ENCODE measurements at places on chromosomes 3 and 15.

- no peak for DNase-seq
These were observed 163.3 kb downstream of the SPATA16 start for GRCh38 chr3:172977696-172978095.

DNA sequence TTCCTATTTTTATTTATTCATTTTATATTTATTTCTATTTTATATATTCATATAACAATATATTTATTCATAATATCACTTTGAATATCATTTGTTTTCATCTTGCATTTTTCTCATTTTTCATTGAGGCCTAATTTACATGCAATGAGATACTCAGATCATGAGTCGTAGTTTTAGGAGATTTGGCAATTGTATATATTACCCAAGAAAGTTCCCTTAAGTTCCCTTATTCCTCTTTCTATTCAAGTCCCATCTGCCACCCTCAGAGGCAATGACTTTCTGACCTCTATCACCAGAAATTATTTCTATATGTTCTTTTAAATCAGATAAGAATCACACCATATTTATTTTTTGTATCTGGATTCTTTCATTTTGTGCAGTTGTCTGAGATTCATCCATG, 329.1 kb upstream of the TPRG1 start:
- no peak for DNase-seq

DNA sequence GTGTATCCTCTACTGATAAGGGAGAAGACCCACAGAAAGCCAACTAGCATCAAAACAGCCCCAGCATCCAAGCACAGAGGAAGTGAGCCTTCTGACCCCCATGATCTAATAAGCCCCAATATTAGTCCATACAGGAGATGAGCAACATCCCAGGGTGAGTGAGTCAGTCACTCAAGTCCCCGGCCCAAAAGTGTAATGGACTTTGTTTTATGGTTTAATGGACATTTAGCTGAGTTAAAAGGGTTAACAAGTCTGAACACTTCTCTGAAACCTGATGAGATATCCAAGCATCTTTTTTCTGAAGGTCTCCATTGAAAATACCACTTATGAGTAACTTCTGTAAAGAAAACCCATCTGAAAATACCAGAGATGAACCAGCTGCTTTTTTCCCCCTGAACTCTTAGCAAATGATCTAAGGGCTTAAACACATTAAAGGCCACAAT, 115.6 kb downstream of the GREM1 start:
- no peak for DNase-seq

DNA sequence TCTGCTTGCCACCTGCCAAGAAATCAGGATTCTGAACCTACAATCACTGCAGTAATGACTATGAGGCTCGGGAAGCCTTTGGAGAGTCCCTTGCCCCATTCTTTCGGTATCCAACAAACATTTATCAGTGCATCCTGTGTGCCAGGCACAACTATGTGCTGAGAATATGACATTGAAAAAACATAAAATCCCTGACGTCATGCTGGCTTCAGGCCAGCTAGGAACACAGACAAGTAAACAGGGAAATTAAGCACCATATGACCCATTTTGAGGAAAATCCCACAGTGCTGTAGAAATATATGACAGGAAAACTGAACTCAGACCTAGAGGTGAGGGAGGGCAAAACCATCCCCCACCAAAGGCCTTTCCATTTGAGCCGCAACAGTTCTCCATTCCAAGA, 34.1 kb upstream of the DET1 start:
- no peak for DNase-seq

DNA sequence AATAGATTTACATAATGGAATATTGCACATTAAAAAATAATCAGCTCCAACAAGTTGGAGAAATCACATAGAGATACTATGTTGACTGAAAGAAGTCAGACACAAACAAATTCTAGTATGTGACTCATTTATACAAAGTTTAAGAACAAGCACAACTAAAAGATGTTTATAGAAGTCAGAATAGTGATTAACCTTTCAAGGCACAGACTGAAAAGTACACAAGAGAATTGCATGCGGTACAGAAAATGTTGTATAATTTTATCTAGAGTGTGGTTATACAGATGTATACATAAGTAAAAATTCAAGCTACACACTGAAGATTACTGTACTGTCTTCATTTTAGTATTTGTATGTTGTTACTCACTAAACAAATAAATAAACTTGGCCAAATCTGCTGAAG, 19.3 kb upstream of the ATOSA start:
- no peak for DNase-seq

- DNase-seq, result peak; percentile 58
These were observed 854 bp upstream of the COL8A1 start for GRCh38 chr3:99637368-99638111.

DNA sequence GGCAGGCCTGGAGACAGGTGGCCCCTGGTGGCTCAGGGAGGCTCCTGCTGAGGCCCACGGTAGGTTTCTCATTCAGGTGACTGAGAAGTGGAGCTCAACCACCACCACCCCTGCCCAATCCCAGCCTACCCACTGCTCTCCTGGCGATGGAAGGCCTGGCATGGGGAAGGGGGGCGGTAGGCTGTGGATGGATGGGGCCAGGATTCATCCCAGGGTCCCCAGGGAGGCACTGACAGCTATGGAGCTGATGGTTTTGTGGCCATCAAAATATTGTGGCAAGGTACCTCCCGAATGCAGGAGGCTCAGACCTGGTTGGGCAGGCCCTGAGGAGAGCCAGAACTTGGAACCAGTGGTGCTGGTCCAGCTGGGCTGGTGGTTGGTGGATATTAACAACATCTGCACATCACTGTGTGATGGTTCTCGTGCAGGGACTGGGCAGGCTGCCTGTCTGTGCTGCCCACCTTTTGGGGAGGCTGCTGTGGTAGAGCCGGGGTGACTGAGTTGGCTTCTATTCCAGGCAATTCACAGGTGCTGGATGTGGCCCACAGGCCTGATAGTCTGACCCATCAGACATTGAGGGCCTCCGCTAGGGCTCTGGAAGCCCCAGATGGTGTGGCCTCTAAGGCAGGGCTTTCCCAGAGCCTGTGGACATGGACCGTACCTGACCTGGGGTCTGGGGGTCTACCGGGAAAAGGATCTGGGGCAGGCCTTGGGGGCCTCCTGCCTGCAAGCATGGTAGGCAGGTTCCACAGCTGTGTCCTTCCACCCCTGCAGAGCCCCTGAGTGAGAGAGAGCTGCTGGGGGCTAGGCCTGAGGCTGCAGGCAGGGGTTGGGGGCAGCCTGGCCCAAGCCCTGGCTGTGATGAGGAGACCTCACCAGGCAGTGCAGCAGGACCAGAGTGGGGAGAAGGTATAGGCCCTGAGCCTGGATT, 3.4 kb downstream of the ZBTB47 start:
- DNase-seq, result no peak

GRCh38 chr3:125128861-125129501, 73.2 kb upstream of the HEG1 start:
- peak; percentile 63 for DNase-seq

- DNase-seq, result no peak
These were observed 408.0 kb downstream of the MECOM start for GRCh38 chr3:169255511-169255910.

GRCh38 chr3:103499132-103499900, 1064.5 kb downstream of the ZPLD1 start:
- peak; percentile 7 for DNase-seq

DNA sequence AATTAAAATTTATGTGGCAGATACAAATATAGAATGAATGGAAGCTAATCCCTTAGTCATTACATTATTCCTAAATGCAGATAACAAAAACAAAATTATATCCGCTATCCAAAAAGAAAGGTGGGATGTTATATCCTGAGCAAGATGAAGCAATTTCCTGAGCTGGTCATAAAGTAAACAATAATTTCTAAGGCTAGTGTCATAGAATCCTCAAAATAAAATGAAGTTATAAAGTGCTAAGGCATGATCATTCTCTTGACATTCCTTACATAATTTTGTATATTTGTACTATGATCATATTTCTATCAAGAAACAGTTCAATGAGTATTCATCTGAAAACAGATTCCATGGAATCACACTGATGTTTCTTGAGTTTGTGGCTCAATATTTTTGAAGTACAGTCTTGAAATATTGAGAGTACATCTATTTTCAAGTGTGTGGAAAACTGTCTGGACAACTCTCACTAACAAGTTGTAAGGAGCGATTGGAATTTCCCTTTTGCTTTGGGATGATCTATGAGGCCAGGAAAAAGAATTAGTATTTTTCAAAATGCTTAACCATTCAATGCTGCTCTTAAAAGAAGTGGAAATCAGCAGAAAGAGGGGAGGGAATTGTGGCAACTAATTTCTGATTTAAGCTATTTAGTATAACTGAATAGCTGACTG, 92.4 kb downstream of the ABI3BP start:
- DNase-seq, result no peak

GRCh38 chr15:77027111-77027696, 32.3 kb downstream of the PSTPIP1 start:
- no peak for DNase-seq

GRCh38 chr15:40594429-40594836, 384 bp downstream of the KNL1 start:
- peak; percentile 70 for DNase-seq

- no peak for DNase-seq
These were observed 8.5 kb downstream of the MINDY2 start for GRCh38 chr15:58779554-58779953.

- no peak for DNase-seq
These were observed 44.9 kb downstream of the PRR23E start for GRCh38 chr3:127237835-127238234.

DNA sequence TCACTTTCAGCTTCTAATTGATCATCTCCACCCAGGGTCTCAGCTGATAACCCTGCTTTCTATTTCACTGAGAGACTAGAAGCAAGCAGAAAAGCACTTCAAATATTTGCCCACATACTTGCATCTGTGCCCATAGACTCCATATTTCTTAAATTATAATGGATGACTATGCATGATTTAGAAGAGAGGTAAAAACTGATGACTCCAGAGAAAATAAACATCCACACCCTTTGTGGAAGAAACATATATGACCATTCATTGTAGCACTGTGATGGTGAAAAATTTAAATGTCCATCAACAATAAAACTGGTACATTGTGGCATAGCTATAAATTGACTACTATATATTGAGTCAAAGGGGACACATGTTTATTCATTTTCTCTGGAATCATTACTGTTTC, 7.1 kb upstream of the IGF2BP2 start:
- no peak for DNase-seq

- no peak for DNase-seq
These were observed 153.2 kb upstream of the NR2F2 start for GRCh38 chr15:96177279-96177678.

- DNase-seq, result no peak
These were observed 79.5 kb upstream of the BLM start for GRCh38 chr15:90637693-90638092.

GRCh38 chr3:186628756-186629155, 11.4 kb upstream of the FETUB start:
- no peak for DNase-seq

- DNase-seq, result no peak
These were observed 195.9 kb downstream of the SLCO3A1 start for GRCh38 chr15:92049290-92049989.

DNA sequence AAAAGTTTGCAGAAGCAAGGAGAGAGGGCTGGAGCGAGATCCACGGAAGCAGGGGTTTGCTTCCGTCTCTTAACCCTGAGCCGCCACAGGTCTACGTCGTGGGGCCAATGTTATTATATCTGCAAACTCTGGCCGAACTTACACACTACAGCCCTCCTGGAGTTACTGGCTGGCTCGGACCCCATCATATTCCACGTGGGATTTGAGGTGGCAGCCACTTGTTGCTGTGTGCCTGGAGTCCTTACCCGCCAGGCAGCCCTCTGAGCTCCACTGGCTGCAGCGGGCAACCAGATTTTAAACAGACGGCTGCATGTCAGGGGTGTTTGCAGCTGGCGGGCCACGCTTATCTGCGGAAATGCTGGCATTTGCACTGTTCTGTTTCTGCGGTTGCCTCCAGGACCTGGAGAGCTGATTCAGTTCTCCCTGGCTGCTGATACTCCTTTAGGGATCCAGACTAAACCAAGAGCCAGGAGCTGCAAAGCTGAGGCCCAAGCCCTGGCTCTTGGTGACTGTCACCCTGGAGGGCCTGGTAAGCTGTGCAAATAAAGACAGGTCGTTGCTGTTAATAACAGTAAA, 34.7 kb downstream of the TM2D3 start:
- no peak for DNase-seq

GRCh38 chr15:64044300-64045100, 1.8 kb downstream of the DAPK2 start:
- no peak for DNase-seq

DNA sequence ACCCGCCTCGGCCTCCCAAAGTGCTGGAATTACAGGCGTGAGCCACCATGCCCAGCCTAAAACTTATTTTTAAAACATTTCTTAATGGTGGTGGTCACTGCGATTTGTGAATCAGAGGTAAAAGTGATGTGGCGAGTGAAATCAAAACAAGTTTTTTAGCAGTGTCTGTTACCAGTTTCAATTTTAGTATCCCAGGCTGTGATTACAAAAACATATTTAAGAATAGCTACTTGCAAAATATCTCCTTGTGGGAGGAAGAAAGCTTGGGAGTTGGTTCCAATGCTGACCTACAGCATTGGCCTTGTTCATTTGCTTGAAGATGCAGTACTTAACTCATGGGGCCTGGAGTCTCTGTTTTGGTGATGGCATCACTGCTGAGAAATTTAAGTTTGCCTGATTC, 4.5 kb downstream of the RAB7A start:
- no peak for DNase-seq

DNA sequence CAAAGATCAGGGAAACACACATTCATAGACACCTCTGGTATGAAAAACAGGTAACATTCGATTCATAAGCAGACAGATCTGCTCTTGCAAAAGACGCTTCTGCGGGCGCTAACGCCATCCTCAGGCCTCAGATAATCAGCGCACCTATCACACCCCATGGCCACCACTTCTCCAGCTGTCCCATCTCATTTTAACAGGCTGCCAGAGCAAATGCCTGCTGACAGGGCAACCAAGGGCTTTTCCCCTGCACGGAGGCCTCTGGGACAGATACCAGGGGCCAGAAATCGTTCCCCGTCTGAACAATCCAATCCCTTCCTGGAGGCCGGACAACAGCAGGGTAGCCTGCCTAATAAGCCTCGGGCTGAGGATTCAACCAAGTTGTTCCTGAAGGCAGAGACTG, 15.2 kb downstream of the ABCC5 start:
- DNase-seq, result no peak

GRCh38 chr3:108133858-108134554, 43.2 kb upstream of the CD47 start:
- DNase-seq, result no peak

DNA sequence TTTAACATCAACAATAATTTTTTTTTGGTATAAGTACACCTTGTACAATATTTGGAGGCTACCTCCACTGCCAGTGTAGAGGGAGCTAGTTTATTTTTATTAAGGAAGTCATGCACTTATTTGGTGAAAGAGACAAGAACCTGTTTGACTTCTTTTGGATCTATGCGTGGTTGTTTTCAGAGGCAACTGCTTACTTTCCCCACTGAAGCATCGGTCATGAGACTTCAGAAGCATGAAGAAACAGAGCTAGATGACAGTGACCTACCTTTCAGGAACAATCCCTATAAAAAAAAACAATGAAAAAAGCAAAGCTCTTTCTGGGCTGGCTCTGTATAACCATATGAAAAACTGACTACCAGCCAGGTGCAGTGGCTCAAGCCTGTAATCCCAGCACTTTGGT, 20.0 kb upstream of the ZNF148 start:
- DNase-seq, result no peak

GRCh38 chr3:50708620-50709019, 33.9 kb downstream of the DOCK3 start:
- no peak for DNase-seq

Data from urothelium cell line (cell line).